ENCODE measurements at places on chromosomes 7 and 10. TPM values are rescaled to one million over a fixed set of nuclear protein-coding genes. Genes with fewer than 3 reads are reported as not detected.

DNA sequence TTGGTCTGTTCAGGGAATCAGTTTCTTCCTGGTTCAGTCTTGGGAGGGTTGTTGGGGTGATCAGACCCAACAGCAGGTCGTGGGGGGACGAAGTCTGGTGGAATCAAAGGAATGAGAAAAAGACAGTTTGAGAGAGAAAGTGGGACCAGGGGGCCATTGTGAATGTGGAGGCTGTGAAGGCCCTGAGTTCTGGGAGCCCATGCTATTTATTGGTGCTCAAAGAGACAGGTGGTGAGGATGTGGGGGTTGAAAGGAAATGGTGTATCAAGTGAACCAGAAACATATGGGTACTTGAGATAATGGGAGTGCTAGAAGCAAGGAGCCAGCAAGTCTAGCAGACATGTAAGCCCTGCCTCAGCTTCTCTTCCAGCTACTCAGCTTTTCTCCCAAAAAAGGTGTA lies 84.1 kb downstream of the CCSER2 start:
- DNase-seq = no peak
- no peak overlapping the region for H3K27ac ChIP-seq
- H3K36me3 ChIP-seq = peaks cover 5% of the 10 kb centered on the region
- no peaks in the 10 kb centered on the region for H3K4me1 ChIP-seq
- no peak overlapping the region for H3K4me3 ChIP-seq

DNA sequence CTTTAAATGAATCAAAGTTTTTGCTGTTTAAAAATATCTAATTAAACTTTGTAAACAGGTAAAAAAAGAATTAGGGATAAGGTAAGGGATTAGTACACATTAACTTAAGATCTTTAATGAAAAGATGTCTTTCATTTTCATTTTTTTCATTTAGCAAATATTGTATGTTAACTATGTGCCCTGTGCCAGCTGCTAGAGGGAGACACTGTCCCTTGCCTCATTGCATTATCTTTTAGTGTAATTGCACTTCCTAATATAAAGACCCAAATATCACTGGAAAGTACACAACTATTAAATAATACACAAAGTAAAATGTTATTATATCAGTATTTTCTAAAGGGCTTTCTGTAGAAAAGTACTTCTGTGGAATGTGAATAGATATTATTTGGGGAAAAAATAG lies 102.7 kb downstream of the GPR37 start:
- no peaks in the 10 kb centered on the region for H3K36me3 ChIP-seq
- no peaks in the 10 kb centered on the region for H3K4me1 ChIP-seq
- H3K4me3 ChIP-seq = no peak overlapping the region
- no peak overlapping the region for H3K27ac ChIP-seq

DNA sequence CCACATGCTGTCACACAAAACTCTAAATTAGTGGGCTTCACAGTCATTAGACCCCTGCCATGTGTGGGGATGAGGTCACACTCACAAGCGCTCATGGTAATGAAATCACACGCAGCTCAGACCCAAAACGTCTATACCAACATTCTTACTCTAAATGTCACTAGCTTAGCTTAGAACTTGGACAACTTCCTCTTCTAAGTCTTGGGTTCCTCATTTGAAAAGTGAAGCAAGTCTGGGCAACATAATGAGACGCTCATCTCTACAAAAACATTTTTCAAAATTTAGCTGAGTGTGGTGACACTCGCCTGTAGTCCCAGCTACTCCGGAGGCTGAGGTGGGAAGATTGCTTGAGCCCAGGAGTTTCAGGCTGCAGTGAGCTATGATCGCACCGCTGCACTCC lies 92.7 kb upstream of the MACROH2A2 start:
- H3K27me3 ChIP-seq = no peaks in the 10 kb centered on the region
- no peak for DNase-seq
- H3K4me1 ChIP-seq = no peaks in the 10 kb centered on the region
- H3K27ac ChIP-seq = no peak overlapping the region
- no peak overlapping the region for H3K4me3 ChIP-seq
- no peaks in the 10 kb centered on the region for H3K36me3 ChIP-seq

DNA sequence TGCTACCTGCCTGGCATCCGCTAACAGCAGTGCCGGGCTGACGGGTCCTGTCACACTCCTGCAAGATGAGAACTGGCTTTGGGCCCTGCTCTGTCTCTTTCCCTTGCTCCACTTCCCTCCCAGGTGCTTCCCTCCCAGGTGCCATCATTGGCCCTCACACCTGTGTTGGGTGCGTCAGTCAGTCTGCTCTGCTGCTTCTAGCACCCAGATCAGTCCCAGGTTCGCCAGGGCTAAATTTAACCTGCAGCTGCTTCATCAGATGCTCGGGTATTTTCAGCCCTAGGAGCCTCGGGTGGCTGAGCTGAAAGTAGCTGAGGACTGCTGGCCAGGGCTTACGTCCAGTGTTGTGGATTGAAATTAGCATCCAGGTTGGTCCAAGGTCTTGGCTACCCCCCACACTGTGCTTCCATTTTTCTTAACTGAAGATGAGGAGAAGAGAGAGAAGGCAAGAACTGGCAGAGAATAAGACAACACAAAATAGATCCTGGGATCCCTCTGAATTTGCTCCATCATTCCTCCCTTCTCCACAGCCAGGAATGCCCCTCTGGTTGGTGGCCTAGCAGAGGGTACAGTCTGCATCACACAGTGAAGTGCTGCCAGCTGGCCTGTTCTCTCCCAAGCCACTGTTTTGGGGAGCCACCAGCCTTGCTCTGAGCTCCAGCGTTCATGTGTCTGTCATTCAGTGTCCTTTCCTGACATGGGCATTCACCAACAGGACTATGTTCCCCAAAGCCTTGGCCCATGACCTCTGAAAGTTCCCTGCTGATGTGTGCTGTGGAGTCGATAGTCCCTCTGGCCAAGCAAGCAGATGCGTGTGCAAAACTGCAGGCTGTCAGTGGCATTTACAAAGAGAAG lies 65.9 kb upstream of the SYPL1 start:
- H3K27me3 ChIP-seq = no peaks in the 10 kb centered on the region
- no peaks in the 10 kb centered on the region for H3K4me1 ChIP-seq
- no peak for DNase-seq
- H3K4me3 ChIP-seq = no peak overlapping the region

Gene EBLN1
- not detected for polyA plus RNA-seq

All from CD8-positive, alpha-beta memory T cell (primary cell).